AG20443 (cell line): ENCODE measurements at places on chromosomes 1 and 21.

GRCh38 chr1:209756615-209757445 lies 977 bp downstream of the TRAF3IP3 start:
- DNase-seq: no peak

DNA sequence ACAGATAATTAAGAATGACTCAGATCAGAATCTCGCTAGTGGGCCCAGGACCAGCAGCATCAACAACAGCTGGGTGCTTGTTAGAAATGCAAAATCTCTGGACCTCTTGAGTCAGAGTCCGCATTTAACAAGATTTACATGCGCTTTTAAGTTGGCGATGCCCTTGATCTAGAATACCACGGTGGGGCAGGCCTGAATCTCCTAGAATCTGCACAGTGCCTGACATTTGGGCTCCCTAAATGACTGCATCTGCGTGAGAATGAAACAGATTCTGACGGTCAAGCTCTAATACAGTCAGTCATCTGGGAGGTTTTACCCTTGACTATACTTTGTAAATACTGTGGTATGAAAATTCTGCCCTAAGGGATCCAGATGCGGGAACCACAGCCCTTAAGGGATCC lies 17.2 kb upstream of the RAB29 start:
- DNase-seq: no peak

- no peak for DNase-seq
Measured at GRCh38 chr1:222441066-222441465, 106.8 kb downstream of the HHIPL2 start.

DNA sequence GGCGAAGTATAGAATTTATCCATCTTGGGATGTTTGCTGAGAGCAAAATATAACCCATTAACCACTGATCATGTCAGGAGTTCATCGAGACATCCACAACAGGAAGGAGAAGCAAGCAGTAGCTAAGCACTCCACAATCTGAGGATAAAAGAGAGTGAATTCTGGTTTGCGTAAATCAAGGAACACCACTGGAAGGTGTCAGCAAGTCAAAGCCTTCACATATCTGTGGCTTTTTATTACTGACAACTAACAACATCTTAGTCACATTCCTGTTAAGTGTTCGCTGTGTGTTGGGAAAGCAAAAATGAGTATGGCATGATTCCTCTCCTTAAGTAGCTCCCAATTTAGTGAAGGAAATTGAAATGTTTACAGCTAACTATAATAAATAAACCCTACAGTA lies 44.5 kb upstream of the DARS2 start:
- DNase-seq: no peak

- DNase-seq: no peak
Measured at GRCh38 chr1:157101149-157101548, 1.5 kb upstream of the ETV3L start.

- no peak for DNase-seq
Measured at GRCh38 chr1:98205291-98206017, 284.6 kb upstream of the DPYD start.

GRCh38 chr21:37546299-37546908 lies 179.8 kb downstream of the DYRK1A start:
- DNase-seq: no peak

GRCh38 chr1:151164732-151165280 lies 896 bp downstream of the LYSMD1 start:
- peak; percentile 62 for DNase-seq

GRCh38 chr1:6574025-6574620 lies 5.7 kb upstream of the ZBTB48 start:
- DNase-seq: no peak

- DNase-seq: no peak
Measured at GRCh38 chr1:9239622-9240401, 5.2 kb downstream of the H6PD start.

GRCh38 chr1:241640867-241641622 lies 876 bp upstream of the CHML start:
- DNase-seq: no peak

DNA sequence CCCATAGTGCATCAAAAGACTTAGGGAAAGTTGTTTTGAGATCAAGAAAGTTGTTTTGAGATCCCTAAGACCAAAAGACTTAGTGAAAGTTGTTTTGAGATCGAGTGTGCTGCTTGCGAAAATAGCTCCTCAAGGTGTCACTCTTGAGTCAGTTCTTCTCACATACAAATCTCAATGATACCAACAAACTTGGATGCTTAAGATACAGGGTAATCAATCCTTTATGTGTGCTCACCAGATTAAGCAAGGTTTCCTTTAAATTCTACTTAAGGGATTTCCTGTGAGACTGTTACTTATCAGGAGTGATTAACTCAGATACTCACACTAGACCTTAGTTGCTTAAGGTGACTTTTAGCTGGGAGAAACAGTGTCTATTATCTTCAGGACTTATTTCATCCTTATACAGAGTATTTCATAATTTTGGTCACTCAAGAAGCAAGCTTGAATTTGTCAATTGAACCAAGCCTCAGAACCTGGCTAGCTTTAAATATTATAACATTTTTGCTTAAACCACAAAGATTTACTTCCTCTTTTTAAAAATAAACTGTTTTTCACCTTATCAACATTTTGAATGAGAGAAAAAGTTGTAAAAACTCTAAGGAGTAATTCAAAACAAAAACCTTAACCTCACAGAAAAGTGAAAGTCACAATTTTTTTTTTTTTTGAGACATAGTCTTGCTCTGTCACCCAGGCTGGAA lies 8.0 kb upstream of the RLF start:
- peak; percentile 33 for DNase-seq

DNA sequence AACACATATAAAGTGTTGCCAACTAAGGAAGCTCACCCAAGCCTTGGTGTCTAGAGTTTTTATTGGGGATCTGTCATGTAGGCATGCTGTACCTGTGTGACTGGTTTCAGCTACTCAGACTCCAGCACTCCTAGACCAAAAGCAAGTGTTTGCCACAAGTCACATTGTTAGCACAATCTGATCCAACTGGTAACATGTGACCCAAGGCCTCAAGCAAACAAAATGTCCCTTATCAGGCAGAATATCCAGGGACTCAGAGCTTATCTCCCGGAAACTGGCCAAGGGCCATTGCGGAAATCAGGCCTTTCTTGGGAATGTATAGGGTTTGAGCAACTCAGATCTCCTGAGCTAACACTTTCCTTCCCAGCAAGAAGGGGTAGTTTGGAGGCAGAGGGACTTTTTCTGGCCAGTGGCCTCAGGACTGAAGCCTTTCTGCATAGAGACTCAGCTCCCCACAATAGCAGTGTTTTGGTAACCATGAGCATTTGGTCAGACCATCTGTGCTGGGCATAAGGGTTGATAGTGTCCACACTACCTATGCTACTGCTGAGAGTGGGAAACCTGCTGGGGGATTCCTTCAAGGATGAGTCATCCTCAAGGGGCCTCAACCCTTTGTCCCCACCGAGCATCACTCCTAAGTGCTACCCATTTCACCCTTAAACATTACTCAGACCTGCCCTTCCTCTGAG lies 29.6 kb downstream of the NHLH2 start:
- DNase-seq: no peak

DNA sequence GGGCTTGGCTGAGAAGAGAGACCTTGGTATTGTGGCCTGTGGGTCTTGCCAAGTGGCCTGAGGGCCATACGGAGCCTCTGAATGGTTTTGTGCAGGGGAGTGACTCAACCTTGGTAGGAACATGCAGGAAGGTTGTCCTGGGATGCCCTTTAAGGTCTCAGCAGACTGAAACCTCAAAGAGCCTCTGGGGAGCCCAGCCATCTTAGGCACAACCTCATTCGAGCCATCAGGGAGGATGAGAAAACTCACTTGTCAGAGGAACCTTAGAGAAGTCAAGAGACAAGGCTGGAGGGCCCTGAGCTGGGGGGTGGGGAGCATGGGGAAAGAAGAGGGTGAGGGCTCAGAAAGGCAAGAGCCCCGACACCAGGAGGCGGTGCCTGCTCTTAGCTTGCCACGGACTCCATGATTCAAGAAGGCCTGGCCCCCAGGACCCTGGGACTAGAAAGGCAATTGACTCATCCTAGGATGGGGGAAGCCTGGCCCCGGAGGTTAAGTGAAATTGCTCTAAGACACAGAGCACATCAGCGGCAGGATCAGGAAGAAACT lies 13.0 kb downstream of the IFI6 start:
- DNase-seq: peak; percentile 81

GRCh38 chr1:162835157-162835899 lies 25.6 kb downstream of the CCDC190 start:
- DNase-seq: no peak

DNA sequence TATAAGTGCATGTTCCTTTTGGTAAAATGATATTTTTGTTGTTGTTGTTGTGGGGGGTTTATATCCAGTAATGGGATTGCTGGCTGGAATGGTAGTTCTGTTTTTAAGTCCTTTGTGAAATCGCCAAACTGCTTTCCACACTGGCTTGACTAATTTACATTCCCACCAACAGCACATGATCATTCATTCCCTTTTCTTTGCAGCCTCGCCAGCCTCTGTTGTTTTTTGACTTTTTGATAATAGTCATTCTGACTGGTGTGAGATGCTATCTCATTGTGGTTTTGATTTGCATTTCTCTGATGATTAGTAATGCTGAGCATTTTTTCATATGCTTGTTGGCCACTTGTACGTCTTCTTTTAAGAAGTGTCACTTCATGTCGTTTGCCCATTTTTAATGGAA lies 188.5 kb upstream of the CHRM3 start:
- DNase-seq: no peak

DNA sequence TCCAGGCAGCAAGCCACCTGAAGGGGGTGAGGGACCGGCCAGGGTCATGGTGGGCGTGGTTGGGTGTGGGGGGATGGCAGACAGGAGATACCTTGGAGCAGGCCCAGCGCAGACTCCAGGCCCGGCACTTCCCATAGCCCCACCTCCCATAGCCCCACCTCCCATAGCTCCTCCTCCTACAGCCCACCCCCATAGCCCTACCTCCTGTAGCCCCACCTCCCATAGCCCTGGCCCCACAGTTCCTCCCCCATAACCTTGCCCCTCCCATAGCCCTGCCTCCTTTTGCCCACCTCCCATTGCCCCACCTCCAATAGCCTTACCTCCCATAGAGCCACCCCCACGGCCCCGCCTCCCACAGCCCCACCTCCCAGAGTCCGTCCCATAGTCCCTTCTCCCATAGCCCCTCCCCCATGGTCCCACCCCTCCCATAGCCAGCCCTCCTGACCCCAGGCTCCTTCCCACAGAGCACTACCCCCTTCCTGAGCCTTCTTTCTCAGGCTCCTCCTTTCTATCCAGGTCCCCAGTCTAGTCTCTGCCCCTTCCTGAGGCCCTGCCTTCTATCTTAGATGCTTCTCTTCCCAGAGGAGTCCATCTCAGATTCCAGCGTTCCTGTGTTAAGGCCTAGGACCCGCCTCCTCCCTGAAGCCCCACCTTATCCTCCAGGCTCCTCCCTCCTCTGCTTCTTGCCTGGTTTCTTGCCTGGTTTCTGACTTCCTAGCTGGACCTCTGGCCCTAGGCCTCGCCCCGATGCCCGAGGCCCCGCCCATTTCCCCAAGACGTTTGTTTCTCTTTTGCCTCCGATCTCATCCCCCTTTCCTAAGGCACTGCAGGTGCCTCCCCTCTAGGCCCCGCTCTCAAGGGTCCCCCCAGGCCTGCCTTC lies 46.8 kb downstream of the PTPRU start:
- DNase-seq: peak; percentile 80

- no peak for DNase-seq
Measured at GRCh38 chr1:184629266-184629665, 125.4 kb downstream of the EDEM3 start.

GRCh38 chr21:39502631-39503030 lies 50.9 kb downstream of the SH3BGR start:
- DNase-seq: no peak
